ENCODE measurements at places on chromosomes 6 and 20.

- no peak for DNase-seq
Observed at GRCh38 chr6:96907498-96907897, 9.8 kb upstream of the NDUFAF4 start.

- no peak for DNase-seq
Observed at GRCh38 chr6:52663120-52663935, 7.6 kb upstream of the TMEM14A start.

GRCh38 chr6:5072440-5072839, 12.7 kb upstream of the PPP1R3G start:
- DNase-seq: no peak

GRCh38 chr6:149924933-149925252, 2.0 kb upstream of the RAET1G start:
- no peak for DNase-seq

GRCh38 chr6:128731249-128732165, 151.4 kb upstream of the LAMA2 start:
- no peak for DNase-seq

- no peak for DNase-seq
Observed at GRCh38 chr6:104537180-104537579, 322.5 kb downstream of the HACE1 start.

Measured in upper lobe of left lung (tissue), 6 donors.